GOT3 (cell line): ENCODE measurements at places on chromosomes 4 and X.

- DNase-seq = no peak
Measured at GRCh38 chrX:23228454-23228853, 106.2 kb upstream of the PTCHD1 start.

GRCh38 chrX:101347859-101348451 is 587 bp downstream of the TIMM8A start:
- no peak for DNase-seq

- no peak for DNase-seq
Measured at GRCh38 chr4:48594180-48594579, 104.1 kb downstream of the ZAR1 start.

DNA sequence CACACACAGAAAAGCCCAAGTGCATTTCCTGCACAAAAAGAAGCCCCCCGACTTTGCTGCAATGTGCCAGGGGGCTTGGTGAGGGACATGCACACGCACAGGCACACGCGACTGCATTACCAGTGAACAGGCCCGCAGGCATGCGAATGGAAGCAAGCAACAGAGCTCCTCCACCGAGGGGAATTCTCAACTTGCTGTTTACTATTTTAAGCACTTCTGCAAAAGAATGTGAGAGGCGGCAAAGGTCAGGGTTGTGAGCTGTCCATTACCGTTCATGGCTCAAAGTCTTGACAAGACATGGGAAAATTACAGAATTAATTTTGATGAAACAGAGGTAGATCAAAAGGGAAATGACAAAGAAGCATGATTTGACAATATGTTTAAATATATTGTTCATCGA is 342.5 kb upstream of the NOCT start:
- DNase-seq = no peak

GRCh38 chr4:101218346-101218745 is 129.0 kb downstream of the PPP3CA start:
- no peak for DNase-seq

DNA sequence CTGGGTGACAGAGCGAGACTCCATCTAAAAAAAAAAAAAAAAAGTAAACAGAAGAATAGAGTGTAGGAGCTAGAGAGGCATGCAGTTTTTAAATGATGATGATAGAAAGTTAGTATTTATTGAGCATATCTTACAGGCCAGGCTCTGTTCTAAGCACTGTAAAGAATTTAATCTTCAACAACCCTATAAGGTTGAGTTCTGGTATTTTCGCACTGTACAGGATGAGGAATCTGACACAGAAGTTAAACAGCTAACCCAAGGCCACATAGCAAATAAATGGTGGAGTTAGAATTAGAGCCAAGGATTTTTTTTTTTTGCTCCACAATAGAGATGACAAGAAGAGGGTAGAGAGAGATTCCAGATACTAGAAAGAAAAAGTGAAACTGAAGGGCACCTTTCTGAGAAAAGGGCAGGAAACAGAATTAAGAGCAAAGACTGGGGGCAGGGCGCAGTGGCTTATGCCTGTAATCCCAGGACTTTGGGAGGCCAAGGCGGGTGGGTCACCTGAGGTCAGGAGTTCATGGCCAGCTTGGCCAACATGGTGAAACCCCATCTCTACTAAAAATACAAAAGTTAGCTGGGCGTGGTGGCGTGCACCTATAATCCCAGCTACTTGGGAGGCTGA is 56.1 kb downstream of the KLHL5 start:
- DNase-seq = no peak

DNA sequence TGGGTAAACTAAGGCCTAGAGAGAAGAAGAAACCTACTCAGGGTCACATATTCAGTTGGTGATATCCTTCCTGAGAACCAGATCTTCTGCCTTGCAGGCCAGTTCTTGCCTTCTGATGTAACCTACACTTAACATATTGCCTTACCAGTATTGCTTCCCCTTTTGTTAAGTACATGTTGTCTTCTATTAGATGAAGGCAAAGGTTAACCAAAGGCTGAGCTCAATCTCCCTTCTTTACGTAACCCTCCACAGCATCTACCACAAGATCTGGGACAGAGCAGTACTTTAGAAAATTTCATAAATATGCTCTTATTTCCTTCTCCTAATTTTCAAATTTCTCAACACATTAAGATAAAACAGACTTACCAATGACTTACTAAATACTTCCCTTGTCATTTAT is 474.4 kb downstream of the SH2D1A start:
- no peak for DNase-seq

- DNase-seq = no peak
Measured at GRCh38 chrX:40003428-40004245, 94.1 kb downstream of the BCOR start.

DNA sequence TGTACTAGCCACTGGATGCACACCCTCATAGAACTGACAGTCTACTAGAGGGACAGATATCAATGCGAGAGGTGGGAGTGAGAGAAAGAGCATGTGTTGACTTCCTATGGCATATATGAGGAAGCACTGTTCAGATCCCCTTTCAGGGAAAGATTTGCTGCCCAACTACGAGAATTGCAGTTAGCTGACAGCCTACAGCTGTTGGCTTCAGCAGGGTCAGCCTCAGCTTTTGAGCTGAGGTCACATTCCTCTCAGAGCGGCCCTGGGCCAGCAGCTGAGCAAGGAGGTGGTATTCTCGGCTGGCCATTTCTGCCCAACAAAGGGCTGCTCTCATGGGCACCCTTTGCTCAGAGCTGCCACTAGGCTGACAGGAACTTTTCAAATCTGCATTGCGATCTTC is 580.2 kb downstream of the MID1IP1 start:
- no peak for DNase-seq

DNA sequence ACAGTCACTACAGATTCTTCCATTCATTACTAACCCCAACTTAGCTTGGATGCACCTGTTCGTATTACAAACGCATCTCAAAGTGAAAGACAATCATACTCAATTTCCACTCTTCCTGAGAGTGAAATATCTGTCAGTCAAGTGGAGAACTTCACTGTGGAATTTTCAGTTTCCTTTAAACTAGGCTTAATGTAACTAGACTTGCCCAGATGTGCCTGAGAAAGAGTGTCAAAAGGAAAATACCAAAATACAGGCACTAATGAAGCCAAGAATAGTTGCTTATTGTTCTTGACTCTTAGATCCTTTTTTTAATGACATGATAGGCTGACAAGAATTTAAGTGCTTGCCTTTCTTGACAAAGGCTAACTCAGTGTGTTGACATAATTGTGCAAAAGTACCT is 72.4 kb upstream of the NR3C2 start:
- DNase-seq = no peak

- no peak for DNase-seq
Measured at GRCh38 chr4:180652533-180652932, 1590.7 kb upstream of the TENM3 start.

GRCh38 chr4:148184922-148185321 is 257.3 kb downstream of the NR3C2 start:
- DNase-seq = no peak

GRCh38 chr4:71004281-71004851 is 10.9 kb downstream of the DCK start:
- no peak for DNase-seq

- no peak for DNase-seq
Measured at GRCh38 chr4:17356926-17357325, 155.0 kb downstream of the QDPR start.

DNA sequence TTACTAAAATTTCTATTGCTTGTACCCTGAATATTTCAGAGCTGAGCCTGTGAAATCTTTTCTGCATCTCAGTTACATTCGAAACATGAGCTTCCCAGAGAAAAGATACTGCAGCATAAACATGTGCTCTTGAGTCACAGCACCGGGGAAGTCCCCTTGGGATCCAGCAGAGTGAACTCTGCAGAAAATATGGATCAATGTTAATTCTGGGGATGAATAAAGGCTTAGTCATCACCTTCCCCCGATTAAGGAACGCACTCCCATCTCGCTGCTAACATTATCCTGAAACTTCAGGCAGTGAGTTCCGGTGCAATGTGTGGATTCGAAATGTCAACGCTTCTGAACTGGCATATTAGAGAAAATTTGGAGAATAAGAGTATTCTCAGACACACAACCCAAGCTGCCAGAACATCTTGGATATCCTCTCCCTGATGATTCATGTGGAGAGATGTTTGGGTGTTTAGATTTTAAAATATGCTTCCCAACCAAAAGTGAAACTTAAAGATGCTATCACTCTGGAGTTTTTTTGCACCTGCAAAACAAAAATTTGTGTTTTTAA is 90.8 kb downstream of the IRF2 start:
- DNase-seq = no peak

DNA sequence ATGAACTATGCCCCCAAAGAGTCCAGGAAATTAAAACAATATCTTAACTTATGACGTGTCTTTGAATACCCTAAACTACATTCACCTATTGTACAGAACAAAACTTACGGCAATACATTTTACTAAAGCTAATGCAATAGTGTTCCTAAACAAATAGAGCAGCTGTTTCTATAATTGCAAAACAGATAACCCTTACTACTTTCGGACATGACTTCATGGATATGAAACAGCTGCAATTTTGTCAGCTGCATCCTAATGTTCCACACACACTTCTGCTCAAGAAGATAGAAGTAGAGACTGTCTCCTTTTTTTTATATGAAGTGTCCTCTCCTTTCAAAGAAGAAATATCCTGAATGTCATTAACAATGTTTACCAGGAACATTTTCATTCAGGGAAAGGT is 174.9 kb downstream of the ACTRT1 start:
- DNase-seq = no peak

GRCh38 chr4:177441061-177441802 is 1.0 kb downstream of the AGA start:
- DNase-seq = no peak

GRCh38 chr4:83178029-83178428 is 63.5 kb upstream of the PLAC8 start:
- no peak for DNase-seq

DNA sequence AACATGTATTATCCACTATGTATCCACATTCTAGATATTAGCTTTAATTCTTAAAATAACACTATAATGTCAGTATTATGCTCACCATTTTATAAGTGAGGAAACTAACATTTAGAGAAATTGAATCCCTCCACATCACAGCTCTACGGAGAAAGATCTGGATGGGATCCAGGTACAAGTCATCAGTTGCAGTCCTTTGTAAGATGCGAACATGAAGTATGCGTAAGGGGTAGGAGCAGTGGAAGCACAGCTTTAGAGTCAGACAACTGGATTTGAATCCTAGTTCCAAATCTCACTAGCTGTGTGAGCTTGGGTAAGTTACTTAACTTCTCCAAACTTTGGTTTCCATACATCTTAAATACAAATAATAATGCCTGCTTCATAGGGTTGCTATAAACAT is 162.5 kb downstream of the ATP10D start:
- no peak for DNase-seq
